ENCODE measurements at places on chromosomes 3 and 15.

DNA sequence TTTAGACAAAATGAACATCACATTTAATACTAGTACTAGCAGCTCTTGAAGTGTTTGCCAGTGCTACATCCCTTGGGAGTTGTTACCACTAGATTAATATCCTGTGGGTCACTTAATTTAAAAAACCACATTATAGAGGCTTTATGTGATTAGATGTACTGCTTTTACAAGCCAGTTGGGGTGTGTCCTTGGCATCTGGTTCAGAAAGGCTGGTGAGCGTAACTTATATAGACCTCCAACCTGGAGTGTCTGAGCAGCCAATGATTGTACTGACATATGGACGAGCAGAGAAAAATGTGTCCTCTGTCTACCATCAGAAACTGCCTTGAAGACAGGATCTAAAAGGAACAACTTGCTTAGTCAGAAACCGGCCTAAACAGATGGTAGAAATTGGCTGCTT, 306.2 kb upstream of the ATP11B start:
- DNase-seq: no peak

GRCh38 chr3:128584412-128585020, 66.1 kb downstream of the RPN1 start:
- peak; percentile 14 for DNase-seq

GRCh38 chr3:99789011-99789721, 28.5 kb upstream of the CMSS1 start:
- DNase-seq: peak; percentile 16

DNA sequence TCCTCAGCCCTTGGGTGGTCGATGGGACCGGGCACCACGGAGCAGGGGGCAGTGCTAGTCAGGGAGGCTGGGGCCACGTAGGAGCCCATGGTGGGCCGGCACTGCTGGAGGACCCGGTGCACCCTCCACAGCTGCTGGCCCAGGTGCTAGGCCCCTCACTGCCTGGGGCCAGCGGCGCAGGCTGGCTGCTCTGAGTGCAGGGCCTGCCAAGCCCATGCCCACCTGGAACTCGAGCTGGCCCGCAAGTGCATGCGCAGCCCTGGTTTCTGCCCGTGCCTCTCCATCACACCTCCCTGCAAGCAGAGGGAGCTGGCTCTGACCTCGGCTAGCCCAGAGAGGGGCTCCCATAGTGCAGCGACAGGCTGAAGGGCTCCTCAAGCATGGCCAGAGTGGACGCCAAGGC, 42.1 kb downstream of the KLHDC8B start:
- DNase-seq: no peak

DNA sequence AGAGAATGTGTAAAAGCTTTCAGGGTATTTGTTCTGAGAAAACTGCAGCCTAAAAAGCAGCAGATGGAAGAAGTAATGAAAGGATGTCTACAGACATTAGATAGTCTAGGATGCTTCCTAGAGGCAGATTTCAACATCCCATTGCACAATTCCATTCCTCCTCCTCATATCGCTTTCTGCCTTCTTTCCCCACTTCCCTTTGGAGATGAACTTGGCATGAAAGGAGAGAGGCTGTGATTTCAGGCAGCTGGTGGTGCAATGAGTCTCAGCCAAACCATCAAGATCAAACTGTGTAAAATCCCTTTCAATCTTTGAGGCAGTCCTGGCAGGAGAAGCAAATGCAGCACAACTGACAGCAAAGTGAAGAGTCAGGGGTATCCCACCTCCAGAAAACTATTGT, 438.7 kb upstream of the KCNMB2 start:
- DNase-seq: no peak

DNA sequence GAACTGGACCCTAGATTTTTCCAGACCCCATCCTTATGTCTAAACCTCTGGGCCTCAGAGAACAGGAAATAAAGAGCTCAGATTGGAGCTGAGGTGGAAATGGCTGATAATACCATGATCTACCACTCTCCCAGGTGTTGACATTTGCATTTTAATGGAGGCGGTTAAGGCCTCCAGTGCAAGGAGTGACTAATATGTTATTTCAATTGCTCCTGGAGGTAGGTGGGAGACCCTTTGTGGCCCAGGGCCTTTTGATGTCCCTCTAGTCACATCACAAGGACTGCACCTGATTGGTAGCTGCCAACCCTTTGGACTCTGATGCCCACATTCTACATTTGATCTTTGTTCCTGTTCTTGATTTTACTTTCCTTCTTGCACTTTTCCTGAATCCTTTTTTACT, 9.0 kb upstream of the ADCY5 start:
- no peak for DNase-seq

DNA sequence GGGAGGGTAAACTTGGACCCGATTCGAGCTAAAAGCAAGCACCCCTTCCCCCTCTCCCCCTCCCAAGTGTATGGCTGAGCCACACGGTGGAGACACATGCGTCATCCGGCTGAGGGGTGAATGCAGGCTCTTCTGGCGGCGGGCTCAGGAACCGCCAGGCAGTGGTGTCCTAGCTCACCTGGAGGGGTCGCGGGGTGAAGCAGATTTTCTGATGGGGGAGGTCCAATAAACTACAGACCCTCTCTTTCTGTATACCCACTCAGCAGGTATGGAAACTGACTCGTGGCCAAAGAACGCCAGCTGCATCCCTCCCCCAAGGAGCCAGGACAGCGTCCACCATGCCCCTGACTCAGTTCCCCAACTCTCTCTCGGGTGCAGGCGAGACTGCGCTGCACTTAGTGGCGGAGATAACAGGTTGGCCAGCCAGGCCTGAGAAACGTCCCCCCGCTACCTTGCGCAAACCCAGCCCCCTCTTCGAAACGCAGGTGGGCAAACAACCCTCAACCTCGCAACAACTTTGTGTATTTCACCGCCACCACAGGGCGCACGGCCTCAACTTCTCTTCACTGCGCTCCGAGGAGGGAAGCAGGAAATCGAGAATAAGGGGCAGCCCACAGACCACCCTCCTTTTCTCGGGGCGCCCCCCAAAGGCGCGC, 1.3 kb downstream of the MAGI1 start:
- DNase-seq: no peak

GRCh38 chr3:124858275-124858674, 28.9 kb downstream of the ITGB5 start:
- DNase-seq: no peak

- no peak for DNase-seq
Measured at GRCh38 chr15:74123131-74123429, 7.3 kb upstream of the ISLR2 start.

DNA sequence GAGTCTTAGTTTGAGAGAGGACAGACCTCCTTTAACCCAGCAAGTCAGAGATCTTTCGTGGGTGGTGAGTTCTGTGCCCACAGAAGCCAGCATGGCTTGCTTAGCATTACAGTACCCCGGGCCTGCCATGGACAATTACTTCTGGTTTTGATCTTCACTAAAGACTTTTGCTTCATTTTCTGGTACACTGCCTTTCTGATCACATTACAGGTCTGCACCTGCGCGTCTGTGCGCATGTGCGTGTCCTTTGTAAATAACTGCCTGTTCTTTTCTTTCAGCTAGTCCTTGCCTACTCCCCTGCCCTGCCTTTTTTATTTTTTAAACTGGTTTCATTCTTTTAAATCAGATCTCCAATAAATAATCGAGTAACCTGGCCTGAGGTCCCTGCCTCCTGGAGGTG, 57.1 kb upstream of the CMTM8 start:
- no peak for DNase-seq

GRCh38 chr3:69319652-69320051, 66.2 kb downstream of the FRMD4B start:
- no peak for DNase-seq

GRCh38 chr3:18349197-18349798, 75.8 kb downstream of the SATB1 start:
- DNase-seq: no peak

GRCh38 chr3:71514621-71515020, 68.9 kb downstream of the FOXP1 start:
- no peak for DNase-seq

- DNase-seq: no peak
Measured at GRCh38 chr3:58999134-58999773, 50.6 kb downstream of the CFAP20DC start.

DNA sequence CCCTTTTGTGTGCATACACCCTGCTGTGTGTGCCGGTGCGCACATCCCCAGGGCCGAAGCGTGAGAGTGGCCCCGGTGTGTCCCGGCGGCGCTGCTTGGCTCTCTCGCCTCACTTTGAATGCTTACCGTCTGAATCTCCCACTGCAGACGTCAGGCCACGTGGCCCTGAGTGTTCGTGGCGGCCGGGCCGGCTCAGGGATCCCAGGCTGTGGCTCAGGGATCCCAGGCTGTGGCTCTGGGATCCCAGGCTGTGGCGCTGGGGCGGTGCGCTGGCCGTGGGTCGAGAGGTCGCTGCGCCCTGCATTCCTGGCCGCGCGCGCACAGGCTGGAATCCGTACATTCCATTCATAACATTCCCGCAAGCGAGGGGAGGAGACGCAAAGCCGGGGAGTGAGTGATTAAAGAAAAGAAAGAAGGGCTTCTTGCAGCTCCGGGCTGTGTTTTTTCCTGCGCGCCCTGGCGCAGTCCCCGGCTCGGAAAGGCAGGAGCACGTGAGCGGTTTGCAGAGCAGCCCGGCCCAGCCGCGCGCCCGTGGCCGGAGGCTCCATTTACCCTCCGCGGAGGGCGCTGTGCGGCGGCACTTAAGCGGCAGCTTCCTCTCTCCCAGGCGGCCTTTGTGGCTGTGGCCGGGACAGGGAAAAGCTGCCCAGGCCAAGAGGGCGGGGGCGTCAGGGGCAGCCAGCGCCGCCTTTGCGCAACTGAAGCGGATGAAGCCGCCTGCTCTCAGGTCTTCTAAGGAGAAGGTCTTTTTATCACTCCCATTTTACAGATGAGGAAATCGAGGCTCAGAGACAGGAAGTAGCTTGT, 87.0 kb upstream of the ALDH1L1 start:
- DNase-seq: peak; percentile 47

- no peak for DNase-seq
Measured at GRCh38 chr15:80820092-80820491, 40.9 kb downstream of the CEMIP start.

DNA sequence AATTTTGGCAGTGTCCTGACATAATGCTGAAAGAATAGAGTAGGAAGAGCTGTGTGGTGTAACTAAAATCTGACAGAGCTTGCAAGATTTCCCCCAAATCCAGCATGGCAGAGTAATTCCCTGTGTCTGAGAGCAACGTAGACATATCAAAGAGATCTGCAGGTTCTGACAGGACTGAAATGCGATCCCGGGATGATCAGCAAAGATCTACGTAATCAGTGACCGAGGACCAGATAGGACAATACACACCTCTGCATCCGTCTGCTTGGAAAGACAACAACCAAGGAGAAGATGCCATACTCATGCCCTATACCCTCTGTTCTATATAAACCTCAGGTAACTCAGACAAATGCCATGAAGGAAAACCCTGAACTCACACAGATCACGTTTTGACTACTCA, 26.6 kb upstream of the SYNPR start:
- DNase-seq: no peak

DNA sequence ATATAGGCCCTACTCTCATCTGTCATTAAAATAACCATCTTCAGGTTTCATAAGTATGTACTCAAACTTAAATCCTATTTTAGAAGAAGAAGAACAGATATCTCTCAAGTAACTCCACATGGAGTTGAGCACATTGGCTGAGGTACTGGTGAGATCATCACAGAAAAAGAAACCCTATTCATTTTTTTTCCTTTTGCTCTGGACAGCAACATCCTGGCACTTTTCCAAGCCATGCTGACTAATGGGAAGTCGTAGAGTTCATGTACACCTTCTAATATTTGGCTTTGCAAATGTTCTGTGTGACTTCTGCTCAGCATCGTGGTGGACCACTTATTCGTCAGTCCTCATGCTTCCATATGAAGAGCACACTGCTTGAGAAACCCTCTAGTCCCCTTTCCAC, 336.0 kb upstream of the KCNH8 start:
- DNase-seq: peak; percentile 50

DNA sequence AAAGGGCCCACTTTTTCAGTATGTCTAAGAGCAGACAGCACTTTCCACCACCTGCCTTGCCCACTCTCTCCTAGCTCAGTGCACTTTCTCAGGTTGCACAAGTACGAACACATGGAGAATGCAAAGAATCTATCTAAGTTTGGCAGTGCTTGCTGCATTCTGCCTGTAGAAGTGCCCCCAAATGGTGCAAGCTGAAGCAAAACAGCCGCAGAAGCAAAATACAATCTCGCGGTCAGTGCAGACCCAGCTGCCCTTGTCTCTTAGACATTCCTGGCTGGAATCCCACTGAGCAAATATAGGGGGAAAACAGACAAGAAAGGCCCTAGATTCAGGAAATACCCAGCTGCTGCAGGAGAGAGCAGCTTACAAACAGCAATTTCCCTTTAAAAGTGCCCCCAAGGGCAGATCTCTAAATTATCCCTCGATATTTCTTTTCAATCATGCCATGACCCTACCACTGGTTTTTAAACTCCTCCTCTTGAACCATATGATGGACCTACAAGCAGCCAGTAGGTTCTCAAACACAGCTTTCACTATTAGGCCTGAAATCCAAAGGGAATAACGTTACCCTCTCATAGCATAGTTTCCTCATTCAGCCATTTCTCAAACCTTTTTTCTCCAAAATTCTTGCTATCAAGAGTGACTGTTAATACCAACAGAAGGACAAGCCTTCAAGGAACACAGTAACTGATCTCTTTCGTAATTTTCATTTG, 67.0 kb downstream of the TNIK start:
- no peak for DNase-seq

GRCh38 chr3:52892625-52893311, 4.6 kb downstream of the STIMATE start:
- no peak for DNase-seq

DNA sequence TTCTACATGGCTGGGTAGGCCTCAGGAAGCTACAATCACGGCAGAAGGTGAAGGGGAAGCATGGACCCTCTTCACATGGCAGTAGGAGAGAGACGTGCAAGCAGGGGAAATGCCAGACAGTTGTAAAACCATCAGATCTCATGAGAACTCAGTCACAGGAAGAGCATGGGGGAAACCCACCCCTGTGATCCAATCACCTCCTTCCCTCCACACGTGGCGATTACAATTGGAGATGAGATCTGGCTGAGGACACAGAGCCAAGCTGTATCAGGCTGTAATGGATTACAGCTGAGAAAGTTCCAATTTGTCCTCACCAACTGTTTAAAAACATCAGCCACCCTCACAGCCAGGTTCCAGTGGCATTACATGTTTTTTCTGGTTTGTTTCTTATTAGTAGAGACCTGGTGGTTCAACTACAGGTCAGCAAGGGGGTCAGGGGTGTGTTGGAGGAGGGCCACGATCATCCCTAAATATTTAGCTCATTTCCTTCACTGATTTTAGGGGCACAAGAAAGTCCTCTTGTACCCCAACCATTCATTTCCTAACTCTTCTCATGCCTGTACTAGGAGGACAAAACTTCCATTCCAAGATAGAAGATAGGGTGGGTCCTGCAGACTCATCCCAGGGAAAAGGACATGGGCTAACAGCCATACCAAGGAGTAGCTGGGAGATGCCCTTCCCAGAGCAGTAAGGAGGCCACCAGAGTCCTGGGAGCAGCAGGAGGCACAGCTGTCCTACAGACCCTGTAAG, 54.4 kb downstream of the ANXA2 start:
- no peak for DNase-seq

DNA sequence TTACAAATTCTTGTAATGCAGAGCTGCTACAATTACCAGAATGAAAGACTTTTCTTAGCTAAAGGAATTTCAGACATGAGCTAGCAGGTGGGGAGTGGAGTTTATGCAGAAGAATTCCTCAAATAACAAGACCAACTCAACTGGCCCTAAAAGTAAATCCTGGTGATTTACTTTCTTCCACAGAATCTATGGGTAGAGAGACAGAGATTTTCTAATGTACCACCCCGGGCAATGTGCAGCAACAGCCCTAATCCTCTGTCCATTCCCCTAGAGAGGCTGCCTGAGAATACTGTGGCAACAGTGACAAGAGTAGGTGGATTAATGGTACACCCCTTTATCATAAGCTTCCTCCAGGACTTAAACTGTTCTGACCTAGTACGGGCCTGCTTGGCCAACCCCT, 55.2 kb downstream of the AQR start:
- no peak for DNase-seq

Data from T1000 (cell line).